ENCODE measurements at places on chromosomes 2 and 18. TPM values are rescaled to one million over a fixed set of nuclear protein-coding genes. Genes with fewer than 3 reads are reported as not detected.

The AMER3 gene
- total RNA-seq, result not detected

The MALL gene
- not detected for total RNA-seq

The SNORC gene
- 0.32 TPM for total RNA-seq

The PPP1R1C gene
- total RNA-seq, result 2.0 TPM
